ENCODE measurements at places on chromosomes 11 and 22.

DNA sequence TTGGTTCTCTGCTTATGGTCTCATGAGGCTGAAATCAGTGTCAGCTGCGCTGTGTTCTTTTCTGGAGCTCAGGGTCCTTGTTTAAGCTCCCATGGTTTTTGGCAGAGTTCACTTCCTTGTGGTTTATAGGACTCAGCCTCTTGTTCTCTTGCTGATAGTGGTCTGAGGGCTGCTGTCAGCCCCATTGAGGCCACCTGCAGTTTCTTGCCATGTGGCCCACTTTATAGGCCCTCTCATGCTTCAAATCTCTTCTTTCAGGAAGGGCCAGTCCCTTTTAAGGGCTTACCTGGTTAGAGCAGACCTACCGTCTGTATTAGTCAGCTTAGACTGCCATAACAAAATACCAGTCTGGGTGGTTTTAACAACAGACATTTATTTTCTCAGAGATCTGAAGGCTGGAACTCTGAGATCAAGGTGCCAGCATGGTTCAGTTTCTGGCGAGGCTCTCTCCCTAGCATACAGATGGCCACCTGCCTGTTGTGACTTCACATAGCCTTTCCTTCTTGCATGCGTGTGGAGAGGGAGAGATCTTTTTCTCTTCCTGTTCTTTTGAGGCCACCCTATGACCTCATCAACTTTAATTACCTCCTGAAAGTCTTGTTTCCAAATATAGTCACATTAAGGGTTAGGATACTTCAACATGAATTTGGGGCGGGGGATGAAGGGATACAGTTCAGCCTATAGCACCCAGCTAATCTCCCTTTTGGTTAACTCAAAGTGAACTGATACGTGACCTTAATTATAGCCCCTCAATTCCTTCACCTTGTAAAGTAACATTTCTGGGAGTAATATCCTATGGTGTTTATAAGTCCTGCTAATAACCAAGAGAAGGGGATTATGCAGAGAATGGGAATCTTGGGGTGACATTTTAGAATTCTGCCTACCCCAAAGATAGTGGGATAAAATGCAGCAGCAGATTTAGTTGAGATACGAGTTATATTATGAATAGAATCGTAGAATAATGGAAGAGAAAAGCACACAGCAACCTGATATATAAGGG lies 131.8 kb downstream of the UVRAG start:
- no peak for DNase-seq

DNA sequence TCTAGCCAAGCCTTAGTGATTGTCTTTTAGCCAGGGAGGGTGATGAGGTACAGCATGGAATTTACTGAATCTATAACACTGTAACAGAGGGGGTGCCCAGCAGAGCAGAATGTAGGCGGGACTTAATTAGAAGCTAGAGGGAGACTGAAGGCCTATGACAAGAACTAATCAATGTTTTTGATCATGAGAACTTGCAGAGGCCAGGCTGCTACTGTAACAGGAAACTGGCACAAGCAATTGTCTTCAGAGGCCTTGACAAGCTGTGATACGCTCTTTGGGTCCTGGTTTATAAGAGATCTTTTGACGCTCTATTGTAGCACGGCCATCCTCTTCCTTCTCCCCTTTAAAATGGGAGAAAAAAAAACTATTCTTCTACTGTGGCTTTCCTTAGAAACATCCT lies 1297.3 kb downstream of the JRKL start:
- no peak for DNase-seq

- DNase-seq, result no peak
Measured at GRCh38 chr22:41781507-41781906, 19.0 kb upstream of the CCDC134 start.

DNA sequence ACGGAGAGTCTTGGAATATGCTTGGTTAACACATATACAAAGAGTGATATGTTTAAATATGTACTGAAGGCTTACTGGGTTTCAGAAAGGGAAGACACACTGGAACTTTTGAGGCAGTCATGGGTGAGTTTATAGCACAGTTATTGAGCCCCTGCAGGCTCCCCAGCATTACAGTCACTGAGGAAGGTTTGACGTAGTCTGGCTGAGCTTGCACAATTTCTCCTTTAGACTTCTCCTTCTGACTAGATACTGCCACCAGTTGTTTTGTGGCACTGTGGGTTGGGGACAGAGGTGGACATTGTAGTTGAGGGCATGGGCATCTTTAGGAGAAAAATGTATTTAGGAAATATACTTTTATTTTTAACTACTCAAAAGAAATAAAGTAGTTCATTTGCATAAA lies 285.4 kb downstream of the C11orf87 start:
- DNase-seq, result no peak

DNA sequence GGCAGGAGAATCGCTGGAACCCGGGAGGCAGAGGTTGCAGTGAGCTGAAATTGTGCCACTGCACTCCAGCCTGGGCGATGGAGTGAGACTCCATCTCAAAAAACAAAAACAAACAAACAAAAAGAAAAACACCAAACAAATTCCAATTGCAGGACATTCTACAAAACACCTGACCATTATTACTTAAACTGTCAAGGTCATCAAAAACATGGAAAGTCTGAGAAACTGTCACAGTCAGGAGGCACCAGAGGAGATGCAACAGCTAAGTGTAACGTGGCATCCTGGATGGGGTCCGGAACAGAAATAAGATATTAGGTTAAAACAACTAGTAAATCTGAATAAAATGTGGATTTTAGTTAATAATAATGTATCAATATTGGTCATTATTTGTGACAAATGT lies 914 bp upstream of the DNAJB13 start:
- no peak for DNase-seq

DNA sequence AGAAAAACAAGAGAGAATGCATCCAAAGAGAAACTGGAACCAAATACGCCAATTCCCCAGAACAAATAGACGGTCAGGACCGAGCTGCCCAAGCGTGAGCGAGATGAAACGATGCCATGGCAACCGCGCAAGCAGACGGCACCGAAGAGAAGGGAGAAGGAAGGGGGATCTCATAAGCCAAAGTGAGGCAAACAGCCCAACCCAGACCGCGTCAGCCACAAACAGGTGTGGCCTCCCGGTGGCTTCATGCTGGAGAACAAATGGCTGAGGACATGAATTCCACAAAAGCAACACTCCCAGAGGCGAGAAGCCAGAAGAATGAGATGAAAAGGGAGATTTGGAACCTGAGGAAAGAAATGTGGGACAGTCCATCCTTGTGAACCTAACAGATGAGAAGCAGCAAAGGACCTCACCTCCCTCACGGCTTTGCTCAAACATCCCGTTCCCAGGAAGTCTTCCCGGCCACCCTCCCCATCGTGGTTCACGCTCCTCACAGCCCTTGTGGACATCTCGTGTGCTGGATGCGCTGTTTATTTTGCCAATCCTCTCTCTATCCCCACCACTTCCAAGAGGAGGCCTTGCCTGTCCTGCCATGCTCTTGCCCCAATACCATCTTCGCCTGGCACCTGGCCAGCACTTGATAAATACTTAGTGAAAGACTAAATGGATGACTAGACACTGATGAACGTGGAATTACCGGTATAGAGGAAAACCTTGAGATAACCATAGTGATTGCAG lies 89.1 kb upstream of the RTL6 start:
- DNase-seq, result no peak

DNA sequence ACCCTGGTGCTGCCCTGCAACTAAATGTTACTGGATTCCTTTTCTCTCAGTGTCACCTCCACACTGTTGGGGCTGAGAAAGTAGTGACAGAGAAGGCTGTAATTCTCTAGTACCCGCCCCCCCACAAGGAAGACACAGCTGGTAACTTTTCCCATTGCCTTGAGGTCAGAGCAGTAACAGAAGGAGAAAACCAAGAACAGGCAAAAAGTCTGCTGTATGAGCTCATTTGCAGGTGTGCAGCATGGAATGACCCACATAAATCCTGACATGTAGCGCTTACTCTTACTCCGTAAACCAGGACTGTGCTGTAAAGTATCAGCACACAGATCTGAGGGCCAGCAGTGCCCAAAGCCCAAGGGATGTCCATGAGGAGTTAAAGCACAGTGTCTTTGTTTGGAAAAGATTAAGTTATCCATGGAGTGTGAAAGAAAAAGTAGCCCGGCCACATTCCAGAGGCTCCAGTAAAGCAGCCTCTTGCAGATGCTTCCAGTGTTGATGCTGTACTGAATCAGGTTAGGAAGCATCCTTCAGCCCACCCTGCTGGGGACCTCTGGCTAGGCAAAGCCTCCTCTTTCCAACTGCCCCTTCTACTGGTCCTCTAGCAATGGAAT lies 120.7 kb downstream of the PLEKHA7 start:
- no peak for DNase-seq

GRCh38 chr22:18979957-18980356 lies 43.9 kb upstream of the PRODH start:
- DNase-seq, result no peak

- DNase-seq, result no peak
Measured at GRCh38 chr11:59204746-59205145, 8.0 kb downstream of the MPEG1 start.

- no peak for DNase-seq
Measured at GRCh38 chr11:117976445-117976844, 9.7 kb upstream of the IL10RA start.

GRCh38 chr11:81026032-81026431 lies 1585.2 kb upstream of the TENM4 start:
- DNase-seq, result no peak

- DNase-seq, result no peak
Measured at GRCh38 chr11:110089617-110090282, 3.4 kb upstream of the ZC3H12C start.

DNA sequence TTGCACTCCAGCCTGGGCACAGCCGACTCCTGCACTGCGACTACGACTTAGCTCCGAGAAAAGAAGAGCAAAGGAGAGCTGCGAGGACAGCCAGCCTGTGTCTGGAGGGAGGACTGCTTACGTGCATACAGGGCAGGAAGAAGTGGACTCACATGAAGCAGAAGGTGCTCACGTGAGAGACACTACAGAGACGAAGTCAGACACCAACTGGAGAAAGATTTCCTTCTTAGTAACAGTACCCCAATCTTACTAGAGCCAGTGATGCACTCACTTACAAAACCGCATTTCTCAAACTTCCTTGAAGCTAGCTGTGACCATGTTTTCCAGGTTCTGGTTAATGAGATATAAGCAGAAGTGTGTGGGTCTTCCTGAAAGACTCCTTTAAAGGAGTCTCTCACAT lies 67.7 kb downstream of the MICAL3 start:
- DNase-seq, result no peak

- no peak for DNase-seq
Measured at GRCh38 chr22:25514436-25515180, 49.9 kb upstream of the GRK3 start.

- peak; percentile 18 for DNase-seq
Measured at GRCh38 chr22:50399751-50400331, 56.7 kb downstream of the PPP6R2 start.

- DNase-seq, result no peak
Measured at GRCh38 chr22:23764899-23765881, 2.4 kb downstream of the C22orf15 start.

DNA sequence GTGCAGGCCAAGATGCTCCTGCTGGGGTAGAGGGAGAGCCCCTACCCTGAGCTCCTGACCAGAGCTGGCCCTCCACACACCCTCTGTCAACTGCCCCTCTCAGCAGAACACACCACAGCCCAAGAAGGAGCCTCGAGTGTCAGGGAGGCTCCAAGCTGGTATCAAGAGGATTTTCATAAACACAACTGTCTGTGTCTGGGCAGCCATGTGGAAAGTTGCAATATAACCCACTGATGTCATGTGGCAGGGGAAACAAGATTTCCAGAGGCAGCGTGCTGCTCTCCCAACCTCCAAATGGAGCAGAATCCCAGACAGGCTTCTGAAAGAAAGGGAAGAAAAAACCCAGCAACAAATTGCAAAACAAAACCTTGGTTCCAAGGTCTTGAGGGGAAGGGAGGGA lies 569.9 kb downstream of the BUD13 start:
- DNase-seq, result no peak

DNA sequence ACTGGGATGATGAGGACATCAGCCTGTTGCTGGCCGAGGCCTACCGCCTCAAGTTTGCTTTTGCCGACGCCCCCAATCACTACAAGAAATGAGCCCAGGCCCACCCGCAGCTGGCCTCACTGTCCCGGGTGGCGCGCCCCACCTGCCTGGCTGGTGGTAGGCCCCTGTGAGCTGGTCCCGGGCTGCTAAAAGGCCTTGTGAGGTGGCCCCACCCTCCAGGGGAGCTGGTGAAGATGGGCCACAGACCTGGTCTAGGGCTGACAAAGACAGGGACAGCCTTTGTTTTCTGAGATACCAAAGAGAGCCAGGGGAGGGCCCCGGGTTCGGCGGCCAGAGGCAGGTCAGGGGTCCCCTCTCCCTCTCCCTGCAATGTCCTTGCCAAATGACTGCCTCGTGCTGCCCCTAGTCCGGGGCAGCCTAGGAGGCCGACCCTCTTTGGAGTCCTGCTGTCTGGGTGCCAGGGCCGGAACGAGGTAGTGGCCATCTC lies 411.1 kb downstream of the TBC1D22A start:
- no peak for DNase-seq

DNA sequence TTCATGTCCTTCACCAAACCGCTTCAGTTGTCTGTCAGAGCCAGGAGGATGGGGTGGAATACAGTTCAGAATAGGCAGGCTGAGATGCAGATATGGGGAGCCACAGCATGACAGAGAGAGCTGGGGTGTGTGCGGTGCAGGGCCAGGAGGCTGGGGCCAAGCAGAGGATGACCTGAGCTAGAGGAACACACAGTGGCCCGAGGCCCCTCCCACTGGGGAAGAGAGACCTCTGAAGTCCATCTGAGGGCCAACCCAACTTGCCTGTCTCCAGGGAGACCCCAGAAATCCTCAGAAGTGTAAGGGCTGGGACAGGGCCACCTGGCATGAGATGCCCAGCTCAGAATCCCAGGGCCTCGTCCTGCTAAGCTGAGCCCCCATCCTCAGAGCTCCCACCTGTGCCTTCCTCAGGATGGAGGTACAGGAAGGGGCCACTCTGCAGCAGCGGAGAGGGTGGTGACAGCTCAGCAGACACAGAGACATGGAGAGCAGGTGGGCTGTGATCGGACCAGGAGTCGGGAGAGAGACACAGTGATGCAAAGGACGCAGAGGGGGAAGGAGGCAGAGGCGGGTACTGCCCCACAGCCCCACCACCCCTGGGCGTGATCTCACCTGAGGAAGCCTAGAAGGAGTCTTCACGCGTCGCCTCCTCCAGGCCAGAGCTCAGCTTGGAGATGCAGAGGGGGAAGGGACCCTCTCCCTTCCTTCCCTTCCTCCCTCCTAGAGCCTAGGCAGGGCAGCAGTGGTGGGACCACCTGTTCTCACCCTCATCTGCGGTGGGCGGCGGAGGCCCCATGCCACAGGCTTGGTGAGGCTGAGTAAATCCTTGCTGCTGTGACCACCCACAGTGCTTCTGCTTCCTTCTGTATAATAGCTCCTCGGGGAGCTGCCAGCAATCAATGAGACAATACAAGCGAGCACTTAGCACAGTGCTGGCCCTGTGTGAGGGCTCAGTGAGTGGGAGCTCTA lies 9.1 kb upstream of the TUB start:
- DNase-seq, result no peak

- no peak for DNase-seq
Measured at GRCh38 chr11:58652726-58653280, 30.3 kb downstream of the CNTF start.

Measured in CD4-positive, alpha-beta T cell treated with Interleukin-21 for 1 hour (primary cell).